ENCODE measurements at places on chromosomes 7 and 10.
A peak's percentile ranks its signal among the peaks of the same experiment; 100 is the strongest.

DNA sequence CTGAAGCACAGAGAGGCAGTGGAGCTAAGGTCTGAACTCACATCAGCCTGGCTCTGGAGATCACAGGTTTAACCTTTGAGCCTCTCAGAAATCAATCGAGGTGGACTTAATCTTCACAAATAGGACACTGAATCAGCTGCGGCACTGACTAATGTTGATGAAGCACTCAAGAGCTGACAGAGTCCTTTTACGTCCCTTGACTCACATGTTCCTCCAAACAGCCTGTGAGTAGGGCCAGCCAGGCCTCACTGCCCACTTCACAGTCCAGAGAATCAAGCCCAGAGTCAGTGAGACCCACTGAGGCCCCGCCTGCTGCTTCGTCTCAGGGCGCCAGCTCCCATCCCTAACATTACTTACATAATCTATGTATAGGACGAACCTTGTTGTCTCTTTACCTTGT is 63.1 kb downstream of the TNS3 start:
- no peak for DNase-seq

DNA sequence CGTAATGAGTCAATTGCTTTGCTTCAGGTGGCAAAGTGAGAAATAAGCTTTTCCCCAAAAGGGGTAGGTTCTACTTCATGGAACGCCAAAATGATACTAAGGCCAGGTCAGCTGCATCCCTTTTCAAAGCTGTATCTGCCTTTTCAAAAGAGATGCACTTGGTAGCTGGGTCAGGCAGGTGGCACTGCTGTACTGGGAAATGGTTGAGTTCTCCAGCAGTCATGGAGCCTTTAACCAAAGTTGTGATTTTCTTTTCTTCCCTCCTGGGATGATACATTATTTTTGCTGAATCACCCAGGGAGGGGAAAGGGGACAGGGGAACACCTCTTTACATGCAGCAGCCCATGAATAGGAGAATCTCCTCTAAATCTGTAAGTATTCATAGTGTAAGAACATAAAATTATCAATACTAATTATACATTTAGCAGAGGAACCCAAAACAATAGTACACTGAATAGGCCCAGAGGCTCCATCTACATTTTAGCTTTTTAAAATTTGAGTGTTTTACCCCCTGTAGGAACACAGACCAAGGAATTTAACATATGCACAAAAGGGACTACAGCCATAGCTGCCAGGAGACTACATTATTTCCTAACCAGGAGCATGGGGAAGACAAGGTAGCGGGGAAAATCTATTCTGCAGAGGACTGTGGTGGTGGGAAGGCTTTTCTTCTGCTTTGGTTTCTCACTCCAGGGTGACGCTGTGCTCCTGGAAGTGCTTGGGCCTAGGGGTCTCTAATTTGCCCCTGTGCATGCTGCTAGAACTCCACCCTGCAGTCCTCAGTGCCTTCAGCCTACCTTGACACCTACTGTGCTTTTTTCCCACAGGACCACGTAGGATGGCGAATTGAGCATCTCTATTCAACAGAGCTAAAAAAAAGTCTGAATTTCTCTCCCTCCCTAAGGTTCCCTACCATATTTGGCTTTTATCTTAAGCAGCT is 6.4 kb upstream of the GPR22 start:
- DNase-seq: peak; percentile 53

DNA sequence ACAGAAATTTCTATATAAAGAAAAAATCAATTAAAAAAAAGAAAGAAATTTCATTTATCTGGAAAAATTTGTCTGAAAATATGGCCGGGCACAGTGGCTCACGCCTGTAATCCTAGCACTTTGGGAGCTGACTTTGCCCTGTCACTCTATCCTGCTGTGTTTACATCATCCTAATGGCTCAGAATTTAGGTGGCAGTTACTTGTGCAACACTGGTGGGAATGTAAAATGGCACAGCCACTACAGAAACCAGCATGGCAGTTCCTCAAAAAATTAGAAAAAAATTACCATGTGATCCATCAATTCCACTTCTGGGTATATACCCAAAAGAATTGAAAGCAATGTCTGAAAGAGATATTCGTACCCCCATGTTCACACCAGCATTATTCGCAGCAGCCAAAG is 405.2 kb upstream of the AUTS2 start:
- no peak for DNase-seq

- no peak for DNase-seq
Observed at GRCh38 chr7:44665531-44666213, 59.2 kb downstream of the OGDH start.

- no peak for DNase-seq
Observed at GRCh38 chr7:106312099-106312871, 27.5 kb upstream of the NAMPT start.

DNA sequence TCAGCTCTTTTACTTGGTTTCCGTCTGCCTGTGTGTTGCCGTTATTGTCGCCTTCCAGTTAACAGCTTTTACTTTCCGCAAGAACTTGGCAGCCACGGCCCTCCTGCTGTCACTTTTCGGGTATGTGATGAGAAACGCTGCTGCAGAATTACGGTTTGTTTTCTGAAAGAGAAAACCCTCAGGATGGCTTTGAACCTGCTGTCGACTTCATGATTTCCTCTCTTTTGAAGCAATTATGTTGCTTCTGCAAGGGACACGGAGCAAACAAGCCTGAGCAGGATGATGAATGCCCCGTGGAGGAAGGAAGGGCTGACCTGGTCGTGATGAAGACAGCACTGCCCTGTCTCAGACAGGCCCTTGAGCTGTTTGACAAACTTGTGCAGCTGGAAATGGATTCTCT is 339.8 kb downstream of the ABCA13 start:
- DNase-seq: no peak

DNA sequence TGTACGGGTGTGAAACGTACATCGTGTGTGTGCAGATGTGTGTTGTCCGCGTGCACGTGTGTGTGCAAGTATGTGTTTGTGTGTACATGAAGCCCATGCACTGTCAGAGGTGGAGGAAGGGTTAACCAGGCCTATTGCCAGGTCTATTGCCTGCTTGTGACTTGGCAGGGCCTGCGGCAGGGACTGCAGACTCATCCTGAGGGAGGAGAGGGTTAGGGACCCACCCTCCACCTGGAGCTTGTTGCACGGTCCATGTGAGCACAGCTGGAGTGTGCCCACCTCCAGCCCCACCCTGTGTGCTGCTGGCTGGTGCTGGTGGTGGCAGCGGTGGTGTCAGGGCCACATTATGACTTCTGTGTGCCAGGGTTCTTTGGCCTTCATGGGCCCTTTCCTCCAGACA is 7.1 kb upstream of the AQP1 start:
- no peak for DNase-seq

DNA sequence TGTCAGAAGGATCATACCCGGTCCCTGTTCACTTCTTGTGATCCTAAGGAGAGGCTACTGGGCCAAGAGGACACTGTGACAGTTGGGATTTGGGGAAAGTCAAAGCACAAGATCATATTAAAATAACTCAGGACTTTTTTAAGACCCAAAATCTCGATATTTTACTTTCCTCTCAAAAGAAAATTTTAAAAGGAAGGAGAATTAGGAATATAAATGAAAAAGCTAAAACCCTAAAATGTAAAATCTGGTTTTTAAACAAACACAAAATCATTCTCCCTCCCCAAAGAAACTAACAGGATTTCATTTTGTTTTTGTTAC is 36.4 kb downstream of the ALOX5 start:
- DNase-seq: no peak

- no peak for DNase-seq
Observed at GRCh38 chr7:74498996-74499834, 45.5 kb downstream of the GTF2IRD1 start.

GRCh38 chr7:134317434-134317833 is 704 bp upstream of the SLC35B4 start:
- no peak for DNase-seq

GRCh38 chr10:75305675-75306074 is 69.9 kb upstream of the COMTD1 start:
- no peak for DNase-seq

- peak; percentile 62 for DNase-seq
Observed at GRCh38 chr7:151057506-151057988, at the start of gene CDK5. Gene CDK5 (minus strand): TSS chr7:151057897. CDS start chr7:151057848, 49 bp downstream.

DNA sequence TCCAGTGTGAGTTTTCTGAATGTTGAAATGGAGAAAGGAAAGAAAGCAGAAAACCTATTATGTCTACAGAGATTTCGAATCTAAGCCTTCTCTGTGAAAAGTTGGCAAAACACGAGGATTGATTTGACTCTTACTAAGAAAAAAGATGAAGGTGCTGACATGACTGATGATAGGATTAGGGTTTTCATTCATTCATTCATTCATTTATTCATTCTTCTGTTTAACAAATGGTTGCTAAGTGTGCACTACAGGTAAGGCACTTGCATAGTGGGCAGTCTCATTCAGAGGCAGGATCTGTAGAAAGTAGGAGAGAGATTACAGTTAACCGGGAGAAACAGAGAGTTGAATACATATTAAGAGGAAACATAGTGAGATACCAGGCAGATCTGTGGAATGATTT is 137.1 kb downstream of the ZNF365 start:
- DNase-seq: no peak

DNA sequence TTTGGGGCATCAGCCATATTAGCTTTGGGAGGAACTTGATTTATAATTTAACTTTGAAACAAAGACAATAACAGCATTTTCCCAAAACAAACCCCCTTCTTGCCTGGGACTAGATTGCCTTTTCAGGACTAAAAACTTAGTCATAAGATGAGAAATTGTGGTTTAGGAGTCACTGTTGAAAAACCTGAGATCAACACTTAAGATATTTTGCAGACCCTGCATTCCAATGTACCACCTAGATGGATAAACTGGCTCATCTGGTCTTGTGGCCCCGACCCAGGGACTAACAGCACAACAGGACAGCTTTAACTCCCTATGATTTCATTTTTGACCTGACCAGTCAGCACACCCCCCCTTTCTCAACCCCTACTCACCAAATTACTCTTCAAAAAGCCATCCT is 1165.4 kb downstream of the XPNPEP1 start:
- no peak for DNase-seq

GRCh38 chr7:40527723-40528122 is 392.9 kb downstream of the SUGCT start:
- DNase-seq: no peak

DNA sequence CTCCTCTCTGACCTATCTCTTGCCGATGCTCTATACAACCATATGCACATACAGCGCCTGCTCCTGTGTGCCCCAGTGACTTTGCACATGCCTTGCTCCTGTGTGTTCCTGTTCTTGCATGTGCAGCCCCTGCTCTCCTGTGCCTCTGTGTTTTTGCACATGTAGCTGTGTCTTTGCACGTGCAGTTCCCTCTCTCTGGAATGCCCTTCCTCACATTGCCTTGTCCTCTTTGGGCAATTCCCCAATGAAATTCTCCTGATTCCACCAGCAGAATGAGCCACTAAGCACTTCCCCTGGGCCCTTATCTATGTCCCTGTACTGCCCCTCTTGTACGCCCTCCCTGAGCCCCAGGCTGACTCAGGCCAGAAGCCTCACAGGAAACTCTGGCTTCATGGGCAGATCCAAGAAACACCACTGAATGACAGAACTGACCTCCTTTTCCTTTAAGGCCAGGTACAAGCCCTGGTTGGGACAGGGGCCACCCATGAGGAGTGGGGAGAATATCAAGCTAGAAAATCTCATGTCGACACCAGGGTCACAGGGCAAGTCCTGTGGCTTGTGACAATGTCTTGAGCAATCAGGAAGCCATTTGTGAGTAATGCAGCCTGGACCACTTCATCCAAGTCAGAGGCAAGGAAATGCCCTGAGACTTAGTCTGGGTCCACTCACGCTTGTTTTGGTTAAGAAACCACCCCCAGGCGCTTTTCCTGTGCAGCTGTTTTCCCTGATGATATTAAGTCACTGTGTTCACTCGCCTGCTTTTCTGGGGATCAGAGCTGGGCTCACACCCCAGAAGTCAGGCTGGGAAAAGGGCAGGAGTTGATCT is 1.9 kb upstream of the ARHGAP22 start:
- DNase-seq: no peak

- no peak for DNase-seq
Observed at GRCh38 chr7:155702616-155703015, 58.2 kb downstream of the RBM33 start.

- no peak for DNase-seq
Observed at GRCh38 chr7:55970978-55971377, 6.6 kb downstream of the NIPSNAP2 start.

- no peak for DNase-seq
Observed at GRCh38 chr7:75795831-75796285, 17.7 kb downstream of the CCL24 start.

GRCh38 chr7:112103246-112103645 is 103.0 kb downstream of the DOCK4 start:
- DNase-seq: no peak

DNA sequence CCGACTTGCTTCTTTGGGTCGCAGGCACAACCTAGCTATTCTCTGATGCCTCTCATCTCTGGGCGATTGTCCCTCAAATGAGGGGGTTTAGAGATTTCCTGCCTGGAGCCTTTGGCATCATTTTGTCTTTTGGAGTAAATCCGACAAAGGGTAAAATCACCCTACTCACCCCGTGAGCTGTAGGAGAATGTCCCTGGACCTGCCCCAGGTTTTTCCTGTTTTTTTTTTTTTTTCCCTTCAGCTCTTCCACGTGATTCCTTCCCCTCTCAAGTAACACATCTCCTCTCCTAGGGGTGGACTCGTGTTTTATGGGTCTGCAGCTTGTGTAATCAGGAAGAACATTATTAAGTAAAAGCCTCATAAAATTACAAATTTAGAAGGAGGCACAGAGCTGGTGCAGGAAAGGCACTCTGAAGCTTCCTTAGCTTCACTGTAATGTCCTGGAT is 128.4 kb upstream of the ZNF746 start:
- DNase-seq: no peak

GRCh38 chr10:91536111-91536510 is 96.8 kb downstream of the PPP1R3C start:
- DNase-seq: no peak

GRCh38 chr7:34747176-34747781 is 89.3 kb downstream of the NPSR1 start:
- DNase-seq: peak; percentile 27

DNA sequence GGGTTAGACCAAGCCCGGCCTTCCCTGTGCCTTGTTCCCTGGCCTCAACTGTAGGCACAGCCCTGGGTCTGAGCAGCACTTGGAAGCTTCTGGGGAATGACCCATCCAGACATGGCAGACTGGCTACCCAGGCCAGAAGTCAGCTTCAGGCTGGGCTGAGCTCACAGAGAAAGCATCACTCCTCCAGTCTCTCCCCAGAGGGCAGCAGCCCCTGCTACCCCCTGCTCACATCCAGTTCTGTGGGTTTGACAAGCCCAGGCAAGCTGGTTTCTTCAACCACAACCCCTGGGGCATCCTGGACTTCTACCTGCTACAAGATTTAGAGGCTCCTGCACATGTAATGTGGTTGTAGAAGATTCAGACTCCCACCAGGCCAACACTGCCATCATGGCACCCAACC is 9.0 kb downstream of the C10orf71 start:
- no peak for DNase-seq

GRCh38 chr7:29130096-29130495 is 16.2 kb downstream of the CPVL start:
- DNase-seq: no peak

- no peak for DNase-seq
Observed at GRCh38 chr10:13247246-13247645, 13.1 kb upstream of the UCMA start.

GRCh38 chr7:12703881-12704280 is 16.4 kb downstream of the ARL4A start:
- no peak for DNase-seq

GRCh38 chr10:91571671-91572070 is 61.2 kb downstream of the PPP1R3C start:
- DNase-seq: no peak

GRCh38 chr7:143126146-143126545 is 5.7 kb upstream of the PIP start:
- no peak for DNase-seq

GRCh38 chr7:149454006-149454405 is 6.9 kb downstream of the ZNF777 start:
- no peak for DNase-seq

- DNase-seq: no peak
Observed at GRCh38 chr7:38411404-38411803, 138.0 kb upstream of the TARP start.
